Lower leg skin (tissue), 4 donors: ENCODE measurements at places on chromosomes 3 and 15.

DNA sequence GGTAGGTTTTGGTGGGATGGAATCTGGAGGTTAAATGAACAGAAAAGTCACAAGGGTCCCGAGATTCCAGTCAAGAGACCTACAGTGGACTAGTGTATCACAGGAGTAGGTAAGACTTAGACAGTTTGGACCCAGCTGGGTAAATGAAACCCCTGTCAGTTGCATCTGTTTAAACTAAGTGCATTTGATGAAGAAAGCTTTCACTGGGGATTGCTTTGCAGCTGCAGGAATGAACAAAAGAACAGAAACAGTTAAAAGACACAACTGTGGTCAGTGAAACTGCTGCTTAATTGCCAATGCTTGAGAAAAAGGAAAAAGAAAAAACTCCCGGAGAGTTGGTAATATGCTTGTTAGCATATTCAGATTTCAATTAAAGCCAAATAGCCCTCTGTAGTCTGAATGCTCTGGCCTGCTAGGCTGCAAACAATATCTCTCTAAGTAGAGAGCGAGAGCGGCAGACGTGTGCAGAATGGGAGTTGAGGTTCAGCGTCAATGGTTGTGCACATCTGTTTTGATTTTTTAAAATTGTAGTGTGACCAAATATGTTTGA lies 37.1 kb downstream of the OXNAD1 start:
- DNase-seq = no peak

- peak; percentile 67 for DNase-seq
Measured at GRCh38 chr3:127668906-127669305, 3.8 kb upstream of the ABTB1 start.

GRCh38 chr3:76765511-76765910 lies 274.4 kb upstream of the ROBO2 start:
- DNase-seq = no peak

DNA sequence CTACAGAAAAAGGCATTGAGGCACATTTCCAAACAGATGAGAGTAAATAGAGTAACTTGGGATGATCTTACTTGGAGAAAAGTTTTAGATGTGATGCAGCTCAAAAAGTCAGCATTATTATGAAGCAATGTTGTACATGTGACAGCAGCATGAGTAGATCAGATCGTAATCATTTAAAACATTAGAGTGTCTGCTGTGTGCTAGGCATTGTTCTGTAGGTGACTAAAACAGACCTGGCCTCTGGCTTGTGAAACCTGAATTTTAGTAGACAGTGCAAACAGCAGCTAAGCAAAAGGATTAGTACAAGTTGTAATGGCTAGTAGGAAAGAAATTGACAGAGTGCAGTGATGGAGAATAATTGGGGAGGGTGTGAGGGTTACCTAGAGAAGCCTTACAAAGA lies 15.1 kb downstream of the UBE2E1 start:
- DNase-seq = no peak

DNA sequence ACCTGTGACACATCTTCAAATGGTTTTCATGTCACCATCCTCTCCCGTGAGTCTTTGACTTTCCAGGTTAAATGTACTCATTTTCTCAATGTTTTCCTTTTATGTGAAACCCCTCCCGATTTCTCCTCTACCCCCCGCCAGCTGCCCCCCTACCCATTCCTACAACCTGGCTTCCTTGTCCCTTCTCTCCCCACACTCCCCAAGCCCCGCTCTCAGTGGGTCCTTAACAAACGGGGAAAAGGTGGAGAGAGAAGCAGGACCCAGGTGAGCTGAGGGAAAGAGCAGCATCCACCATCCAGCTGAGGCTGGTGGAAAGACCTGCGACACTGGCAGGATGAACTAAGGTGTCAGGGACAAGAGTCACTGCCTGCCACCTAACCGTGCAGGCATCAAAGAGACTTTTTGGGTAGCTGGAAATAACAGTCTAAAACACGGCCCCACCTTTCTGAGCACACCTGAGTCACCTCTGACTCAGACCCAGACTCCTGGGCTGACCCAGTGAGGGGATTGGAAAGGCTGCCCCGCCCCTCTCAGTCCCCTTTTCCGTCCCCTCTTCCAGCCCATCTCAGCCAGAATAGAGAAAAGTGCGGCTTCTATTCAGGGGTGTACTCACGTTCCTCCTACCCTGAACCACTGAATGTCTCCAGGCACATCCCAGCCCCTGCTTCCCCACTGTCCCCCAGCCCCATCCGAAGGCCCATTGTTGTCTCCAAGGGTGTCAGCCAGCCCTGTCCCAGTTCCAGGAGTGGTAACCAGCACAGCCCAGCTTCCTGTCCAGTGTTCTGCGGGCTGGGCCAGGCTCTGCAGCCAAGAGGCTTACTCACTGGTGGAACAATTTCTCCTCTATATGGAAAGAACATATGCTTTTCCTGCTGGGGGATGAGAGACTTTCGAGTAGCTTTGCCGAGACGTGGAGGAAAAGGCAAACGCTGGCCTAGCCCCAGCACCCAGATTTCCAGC lies 20.4 kb downstream of the ISG20 start:
- peak; percentile 75 for DNase-seq

- DNase-seq = no peak
Measured at GRCh38 chr3:11392014-11392859, 120.0 kb downstream of the ATG7 start.

GRCh38 chr3:119295816-119296726 lies 1.9 kb downstream of the ARHGAP31 start:
- DNase-seq = no peak

- no peak for DNase-seq
Measured at GRCh38 chr3:44072601-44073540, 168.8 kb upstream of the TOPAZ1 start.

GRCh38 chr3:177104299-177104992 lies 92.8 kb downstream of the TBL1XR1 start:
- no peak for DNase-seq

GRCh38 chr3:192850451-192850981 lies 67.1 kb downstream of the MB21D2 start:
- DNase-seq = no peak

GRCh38 chr15:64740311-64741170 lies 34.8 kb downstream of the RBPMS2 start:
- no peak for DNase-seq

- DNase-seq = peak; percentile 37
Measured at GRCh38 chr3:61417352-61417751, 144.0 kb upstream of the PTPRG start.
